ENCODE measurements at places on chromosomes 1 and 21. TPM values are rescaled to one million over a fixed set of nuclear protein-coding genes. Genes with fewer than 3 reads are reported as not detected.

- no peak for DNase-seq
Measured at GRCh38 chr1:47527653-47528272, 89.9 kb downstream of the FOXD2 start.

GCSAML gene
- polyA plus RNA-seq = 0.11 TPM

SERTAD4 gene
- polyA plus RNA-seq = 5.4 TPM

GRCh38 chr21:46063227-46063626, 34.7 kb upstream of the COL6A2 start:
- DNase-seq = no peak

- no peak for DNase-seq
Measured at GRCh38 chr1:85137660-85138059, 63.2 kb downstream of the SYDE2 start.

DNA sequence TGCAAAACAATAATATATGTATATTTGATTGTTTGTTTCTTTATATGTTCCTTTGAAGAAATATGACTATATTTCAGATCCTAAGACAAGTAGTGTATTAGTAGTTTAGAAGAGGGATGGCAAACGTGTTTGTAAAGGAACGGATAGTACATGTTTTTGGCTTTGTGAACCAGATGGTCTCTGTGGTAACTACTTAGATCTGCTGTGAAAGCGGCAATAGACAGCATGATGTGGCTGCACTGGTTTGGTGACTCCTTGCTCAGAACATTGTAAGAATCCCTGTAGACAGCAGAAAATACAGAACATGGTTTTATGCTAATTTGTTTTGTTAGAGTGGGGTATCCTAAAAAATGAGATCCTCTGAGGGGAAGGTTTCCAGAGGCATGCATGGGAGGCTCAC, 3.1 kb downstream of the ACADM start:
- DNase-seq = no peak

TRIM46 gene
- polyA plus RNA-seq = 0.46 TPM

- no peak for DNase-seq
Measured at GRCh38 chr1:39957299-39958015, 2.5 kb downstream of the MFSD2A start.

DNA sequence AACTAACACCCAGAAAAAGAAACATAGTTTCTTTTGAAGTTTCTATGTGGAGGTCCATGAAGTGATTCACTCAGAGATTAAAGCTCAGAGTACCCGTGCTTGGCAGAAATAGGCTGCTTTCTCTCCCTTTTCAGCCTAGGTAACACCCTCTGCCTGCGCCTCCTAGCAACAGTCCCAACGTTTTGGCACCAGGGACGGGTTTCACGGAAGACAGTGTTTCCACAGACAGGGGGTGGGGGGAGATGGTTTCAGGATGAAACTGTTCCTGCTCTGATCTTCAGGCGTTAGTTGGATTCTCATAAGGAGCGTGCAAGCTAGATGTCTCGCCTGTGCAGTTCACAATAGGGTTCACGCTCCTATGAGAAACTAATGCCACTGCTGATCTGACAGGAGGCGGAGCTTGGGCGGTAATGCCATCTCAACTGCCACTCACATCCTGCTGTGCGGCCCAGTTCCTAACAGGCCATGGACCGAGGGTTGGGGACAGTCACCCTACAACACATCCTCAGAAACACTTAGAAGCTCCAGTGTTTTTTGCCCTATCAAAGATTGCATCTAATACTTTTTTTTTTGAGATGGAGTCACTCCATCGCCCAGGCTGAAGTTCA, 53.2 kb downstream of the CHML start:
- no peak for DNase-seq

DNA sequence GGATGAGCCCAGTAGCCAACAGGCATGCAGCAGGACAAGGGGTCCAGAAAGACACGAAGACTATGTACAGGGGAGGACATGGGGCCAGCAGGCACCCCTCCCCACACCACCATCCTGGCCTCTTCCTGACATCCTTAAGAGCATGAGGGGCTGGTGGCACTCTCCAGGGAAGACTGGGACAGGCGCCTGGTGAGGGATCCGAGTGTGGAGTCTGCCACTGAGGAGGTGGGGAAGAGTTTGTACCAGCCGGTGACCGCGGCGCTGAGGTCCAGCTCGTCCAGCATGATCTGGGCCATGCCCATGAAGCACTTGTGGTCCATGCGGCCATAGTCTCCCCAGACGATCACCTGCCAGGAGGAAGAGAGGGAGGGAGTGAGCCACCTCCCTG, 39.1 kb downstream of the RIMS3 start:
- DNase-seq = no peak

GRCh38 chr1:152983234-152983633, 647 bp upstream of the SPRR1A start:
- DNase-seq = no peak

DNA sequence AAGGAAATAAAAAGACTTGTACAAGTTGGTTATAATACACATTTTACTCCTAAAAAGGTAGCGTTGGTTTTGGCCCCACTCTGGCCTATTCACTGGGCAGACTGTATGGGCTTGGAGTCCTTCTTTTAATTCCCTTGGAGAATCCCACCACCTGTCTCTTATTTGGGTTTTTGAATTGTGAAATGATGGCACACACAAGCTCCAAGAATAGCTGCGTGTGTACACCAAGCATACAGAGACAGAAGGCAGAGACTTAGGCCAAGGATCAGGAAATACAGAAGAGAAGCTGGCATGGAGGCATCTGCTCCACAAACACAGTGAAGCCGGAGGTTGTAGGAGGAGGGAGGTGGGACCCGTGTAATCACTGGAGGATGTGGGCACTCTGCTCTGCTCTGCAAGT, 29.1 kb downstream of the DDR2 start:
- no peak for DNase-seq

PLPP3 gene
- polyA plus RNA-seq = 95.5 TPM

KHDC4 gene
- polyA plus RNA-seq = 38.0 TPM

DNA sequence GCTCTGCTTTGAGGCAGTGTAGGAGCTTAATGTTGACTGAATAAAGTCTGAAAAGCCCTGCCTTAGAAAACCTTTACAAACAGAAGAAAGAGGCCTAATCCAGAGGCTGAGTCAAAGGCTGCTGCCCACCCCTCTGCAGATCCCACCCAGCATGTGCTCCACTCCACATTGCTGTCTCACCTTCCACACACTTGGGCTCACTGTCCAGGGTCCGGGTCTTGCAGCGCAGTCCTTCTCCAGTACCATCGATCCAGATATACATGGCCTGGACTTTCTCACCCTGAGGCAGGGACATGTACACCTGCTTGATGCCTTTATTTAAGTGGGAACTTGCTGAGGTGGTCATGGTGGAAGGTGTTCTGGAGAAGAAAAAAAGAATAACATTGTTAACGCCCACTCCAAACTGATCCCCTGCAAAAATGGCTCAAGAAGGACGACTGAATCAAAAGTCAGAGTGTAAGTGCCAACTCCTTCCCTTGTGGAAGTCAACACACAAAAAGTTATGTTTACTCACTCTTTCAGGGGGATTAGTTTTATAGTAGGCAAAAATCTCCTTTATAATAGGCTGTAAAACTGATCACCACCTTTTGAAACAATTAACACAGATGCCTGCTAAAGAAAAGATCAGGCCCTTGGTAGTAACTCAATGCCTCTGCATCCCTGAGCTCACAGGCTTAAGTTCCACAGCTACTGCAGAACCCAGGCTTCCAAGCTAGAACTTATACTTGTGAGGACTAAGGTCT, 3.0 kb downstream of the GLUL start:
- DNase-seq = no peak

UBE2Q1 gene
- polyA plus RNA-seq = 64.5 TPM

- DNase-seq = no peak
Measured at GRCh38 chr21:42426424-42426823, 22.7 kb downstream of the UBASH3A start.

AMY1C gene
- not detected for polyA plus RNA-seq

DNA sequence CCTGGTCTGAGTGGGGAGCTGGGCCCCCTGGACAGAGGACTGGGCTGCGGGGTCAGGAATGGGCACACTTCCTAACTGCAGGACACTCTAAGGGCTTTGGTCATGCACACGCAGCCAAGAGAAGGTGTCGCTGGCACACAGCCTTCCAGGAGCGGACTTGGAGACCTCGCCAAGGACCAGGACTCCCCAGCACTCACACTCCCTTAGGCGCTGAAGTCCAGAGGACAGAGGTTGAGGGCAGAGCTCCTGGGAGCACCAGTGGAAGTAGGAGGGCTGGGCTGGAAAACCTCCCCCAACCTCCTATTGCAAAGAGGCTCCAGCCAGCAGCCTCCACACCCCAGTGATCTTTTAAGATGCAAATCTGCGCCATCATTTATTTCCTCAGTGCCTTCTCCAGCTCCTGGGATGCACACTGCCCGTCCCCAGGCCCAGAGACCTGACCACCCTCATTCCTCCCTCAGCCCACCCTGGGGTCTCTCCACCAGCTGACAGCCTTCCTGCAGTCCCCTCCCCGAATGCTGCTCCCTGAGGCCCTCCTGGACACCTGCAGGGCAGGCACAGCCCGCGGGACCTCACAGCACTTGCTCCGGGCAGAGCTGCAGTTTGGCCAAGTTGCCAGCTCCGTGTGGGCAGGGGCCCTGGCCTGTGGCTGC, 3.0 kb downstream of the TSPEAR start:
- no peak for DNase-seq

DNA sequence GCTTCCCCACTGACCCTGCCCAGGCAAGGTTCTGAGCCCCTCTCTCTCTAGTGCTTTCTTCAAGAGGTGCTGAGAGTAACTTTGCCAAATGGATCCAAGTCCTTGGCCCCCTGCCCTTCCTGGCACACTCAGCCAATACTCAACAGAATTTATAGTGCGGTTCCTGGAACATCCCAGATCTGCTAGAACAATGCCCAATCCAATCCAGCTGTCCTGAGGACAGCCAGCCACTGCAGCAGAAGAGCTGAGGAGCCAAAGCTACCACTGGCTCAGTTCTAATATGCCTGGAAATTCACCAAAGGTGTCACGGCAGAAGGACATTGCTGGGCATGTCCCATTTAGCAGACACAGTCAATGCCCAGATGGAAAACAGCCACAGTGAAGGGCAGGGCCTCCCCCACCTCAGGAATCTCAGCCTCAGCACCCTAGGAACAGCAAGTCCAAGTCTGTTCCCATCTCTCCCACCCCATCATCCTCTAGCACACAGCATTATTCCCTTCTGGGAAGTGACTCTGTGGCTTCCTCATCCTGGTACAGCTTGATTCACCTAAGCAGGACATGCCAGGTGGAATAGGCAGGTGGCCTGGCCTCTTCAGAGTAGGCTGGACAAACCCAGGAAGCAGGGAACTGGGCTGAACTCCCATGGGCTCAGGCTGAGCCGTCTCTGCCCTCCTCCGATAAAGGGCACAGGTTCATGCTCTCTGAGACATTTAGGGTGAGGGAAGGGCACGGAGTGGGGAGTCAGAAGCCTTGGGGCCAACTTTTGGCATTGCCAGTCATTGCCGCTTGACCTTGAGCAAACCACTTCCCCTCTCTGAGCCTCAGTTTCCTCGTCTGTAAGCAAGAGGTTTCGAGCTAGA, 24.6 kb downstream of the PMVK start:
- DNase-seq = no peak

DNA sequence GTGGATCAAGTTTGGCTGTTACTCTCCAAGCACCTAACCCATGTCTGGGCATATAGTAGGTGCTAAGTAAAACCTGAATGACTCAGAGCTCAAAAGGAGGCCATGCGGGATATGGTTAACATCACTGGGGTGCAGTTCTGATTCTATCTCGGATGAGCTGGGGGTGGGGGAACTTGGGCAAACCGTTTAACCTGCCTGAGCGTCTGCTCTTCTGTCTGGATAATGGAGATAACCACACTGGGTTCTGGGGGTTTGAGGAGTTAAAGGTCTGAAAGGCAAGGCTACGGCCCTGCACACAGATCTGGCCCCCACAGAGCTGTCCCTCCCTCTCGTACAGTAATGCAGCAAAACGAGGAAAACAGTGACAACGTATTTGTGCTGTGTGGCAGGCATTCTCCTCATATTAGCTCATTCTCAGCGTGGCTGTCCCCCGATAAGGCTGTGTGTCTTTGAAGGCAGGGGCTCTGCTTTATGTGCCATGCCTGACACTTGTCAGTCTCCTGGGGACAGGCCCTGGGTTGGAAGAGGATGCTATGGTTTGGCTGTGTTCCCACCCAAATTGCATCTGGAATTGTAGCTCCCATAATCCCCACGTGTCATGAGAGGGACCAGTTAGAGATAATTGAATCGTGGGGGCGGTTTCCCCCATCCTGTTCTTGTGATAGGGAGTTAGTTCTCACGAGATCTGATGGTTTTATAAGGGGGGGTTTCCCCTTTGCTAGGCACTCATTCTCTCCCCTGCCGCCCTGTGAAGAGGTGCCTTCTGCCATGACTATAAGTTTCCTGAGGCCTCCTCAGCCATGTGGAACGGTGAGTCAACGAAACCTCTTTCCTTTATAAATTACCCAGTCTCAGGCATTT, 6.8 kb upstream of the ALDH4A1 start:
- no peak for DNase-seq

- DNase-seq = no peak
Measured at GRCh38 chr1:98839840-98840239, 164.8 kb downstream of the PLPPR5 start.

DNA sequence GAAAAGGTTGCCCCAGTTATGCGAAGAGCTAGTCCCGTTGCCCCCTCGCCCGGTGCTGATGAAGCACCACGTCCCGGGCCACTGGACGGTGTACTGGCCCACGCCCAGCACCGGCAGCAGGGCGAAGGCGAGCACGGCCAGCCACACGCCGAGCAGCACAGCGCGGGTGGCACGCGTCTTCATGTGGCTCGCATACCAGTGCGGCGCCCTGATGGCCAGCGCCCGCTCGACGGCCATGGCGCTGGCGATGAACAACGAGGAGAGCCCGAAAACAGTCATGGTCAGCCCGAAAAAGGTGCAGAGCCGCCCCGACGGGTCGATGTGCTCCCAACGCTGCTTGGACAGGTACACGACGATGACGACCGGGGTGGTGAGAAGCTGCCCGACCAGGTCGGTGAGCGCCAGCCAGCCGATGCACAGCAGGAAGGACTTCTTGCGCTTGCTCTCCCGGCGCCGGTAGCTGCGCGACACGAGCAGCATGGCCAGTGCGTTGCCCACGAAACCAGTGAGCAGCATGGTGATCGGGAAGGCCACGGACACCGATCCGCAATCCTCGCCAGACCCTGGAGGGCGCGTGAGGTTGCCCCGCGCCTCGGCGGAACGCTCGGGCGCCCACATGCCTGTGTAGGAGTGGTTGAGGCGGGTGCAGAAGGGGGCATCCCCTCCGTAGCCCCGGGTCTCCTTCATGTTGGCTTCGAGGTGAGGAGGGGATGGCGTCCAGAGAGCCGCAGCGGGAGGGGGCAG, 553 bp downstream of the PTGER3 start:
- no peak for DNase-seq

- DNase-seq = no peak
Measured at GRCh38 chr1:156114919-156115513, 505 bp downstream of the LMNA start.

GRCh38 chr1:45378184-45378583, 37.9 kb upstream of the MUTYH start:
- no peak for DNase-seq

All from forelimb muscle (tissue), 1 donor.